NCI-H1048 (cell line): ENCODE measurements at places on chromosomes 2 and 18.

DNA sequence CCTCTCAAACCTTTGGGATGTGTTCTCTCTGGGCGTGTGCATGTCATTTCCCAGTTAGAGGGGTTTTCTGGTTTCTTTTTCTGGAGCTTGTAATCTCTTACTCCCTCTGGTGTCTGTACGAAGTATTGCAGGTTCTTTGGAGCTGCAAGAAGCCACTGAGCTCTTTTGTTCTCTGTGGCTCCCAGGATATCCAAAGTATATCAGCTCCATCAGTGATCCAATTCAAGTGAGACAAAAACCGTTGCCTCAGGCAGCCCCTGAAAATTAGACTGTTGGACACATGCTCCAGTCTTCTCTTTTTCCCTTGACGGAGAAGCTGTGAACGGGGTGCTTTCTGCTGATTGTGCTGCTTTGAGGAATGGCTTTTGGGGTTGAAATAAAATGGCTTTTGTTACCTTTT, 59.0 kb upstream of the LDLRAD4 start:
- DNase-seq: peak; percentile 12

- no peak for DNase-seq
Measured at GRCh38 chr2:187658952-187659525, 104.8 kb upstream of the TFPI start.

GRCh38 chr2:79982445-79982844, 322.1 kb downstream of the LRRTM1 start:
- DNase-seq: no peak

DNA sequence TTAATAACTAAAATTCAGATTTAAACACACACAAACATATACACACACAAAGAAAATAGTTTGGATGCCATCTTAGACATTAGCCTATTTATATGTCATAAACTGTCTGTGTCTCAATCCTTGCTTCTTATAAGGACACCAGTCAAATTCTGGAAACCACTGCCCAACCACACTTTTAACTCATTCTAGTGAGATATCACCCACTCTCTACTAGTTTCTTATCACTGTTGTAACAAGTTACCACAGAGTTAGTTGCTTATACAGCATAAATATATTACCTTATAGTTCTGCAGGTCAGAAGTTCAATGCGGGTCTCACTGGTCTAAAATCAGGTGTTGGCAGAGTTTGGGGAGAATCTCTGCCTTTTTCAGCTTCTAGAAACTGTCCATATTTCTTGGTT, 239.1 kb downstream of the MTX2 start:
- DNase-seq: no peak

DNA sequence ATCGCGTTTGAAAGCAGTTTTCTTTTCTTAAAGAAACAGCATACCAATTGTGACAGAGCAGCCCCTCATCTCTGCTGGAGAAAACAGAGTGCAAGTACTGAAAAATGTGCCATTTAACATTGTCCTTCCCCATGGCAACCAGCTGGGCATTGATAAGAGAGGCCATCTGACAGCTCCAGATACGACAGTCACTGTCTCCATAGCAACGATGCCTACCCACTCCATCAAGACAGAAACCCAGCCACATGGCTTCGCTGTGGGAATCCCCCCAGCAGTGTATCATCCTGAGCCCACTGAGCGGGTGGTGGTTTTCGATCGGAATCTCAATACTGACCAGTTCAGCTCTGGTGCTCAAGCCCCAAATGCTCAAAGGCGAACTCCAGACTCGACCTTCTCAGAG, 9.5 kb downstream of the GRHL1 start:
- DNase-seq: no peak
